ENCODE measurements at places on chromosomes 5 and 9.
A peak's percentile ranks its signal among the peaks of the same experiment; 100 is the strongest.

DNA sequence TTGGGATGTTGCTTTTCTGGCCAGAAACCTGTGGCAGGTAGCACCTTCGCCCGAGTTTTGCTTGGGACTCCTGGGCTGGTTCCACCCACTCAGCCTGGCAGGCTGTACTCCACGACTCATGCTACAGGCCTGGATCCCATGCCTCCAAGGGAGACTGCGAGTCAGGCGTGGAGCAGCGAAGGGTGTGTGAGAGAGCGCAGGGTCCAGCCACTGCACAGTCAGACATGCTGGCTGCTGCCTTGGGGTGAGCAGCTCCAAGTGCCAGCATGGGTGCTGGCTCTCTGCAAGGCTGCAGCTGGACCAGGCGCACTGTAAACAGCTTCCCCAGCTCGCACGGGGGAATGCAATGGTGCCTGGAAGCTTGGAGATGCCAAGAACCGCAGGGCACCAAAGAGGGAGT lies 249.6 kb upstream of the EDIL3 start:
- H3K4me1 ChIP-seq: no peaks in the 10 kb centered on the region
- no peak overlapping the region for H3K27ac ChIP-seq
- no peak for DNase-seq
- no peaks in the 10 kb centered on the region for H3K27me3 ChIP-seq

GRCh38 chr9:1913631-1914330 lies 101.4 kb upstream of the SMARCA2 start:
- DNase-seq: no peak
- no peaks in the 10 kb centered on the region for H3K4me1 ChIP-seq
- no peak overlapping the region for H3K27ac ChIP-seq
- no peaks in the 10 kb centered on the region for H3K36me3 ChIP-seq

GRCh38 chr5:20524991-20525529 lies 537.1 kb upstream of the CDH18 start:
- no peaks in the 10 kb centered on the region for H3K36me3 ChIP-seq
- no peaks in the 10 kb centered on the region for H3K27me3 ChIP-seq
- no peak for DNase-seq
- H3K4me3 ChIP-seq: no peak overlapping the region

DNA sequence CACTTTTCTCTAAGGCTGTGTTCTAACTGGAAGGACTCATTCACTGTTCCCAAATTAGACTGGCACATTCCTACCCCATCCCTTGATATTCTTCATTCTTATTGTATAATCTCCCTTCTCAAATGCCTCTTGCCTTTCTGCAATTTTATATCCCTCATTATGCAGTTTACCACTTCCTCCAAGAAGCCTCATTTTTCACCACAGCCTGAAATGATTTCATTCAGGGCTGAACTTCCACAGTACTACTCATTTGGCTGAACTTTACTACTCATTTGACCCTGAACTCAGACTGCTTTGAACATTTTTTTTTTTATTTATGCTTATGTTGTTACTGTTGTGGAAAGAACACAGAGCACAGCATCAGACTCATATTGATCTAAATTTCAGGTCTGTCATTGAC lies 32.7 kb downstream of the GRIA1 start:
- no peak overlapping the region for H3K27ac ChIP-seq
- H3K27me3 ChIP-seq: no peaks in the 10 kb centered on the region
- no peaks in the 10 kb centered on the region for H3K4me1 ChIP-seq
- H3K4me3 ChIP-seq: no peak overlapping the region
- H3K36me3 ChIP-seq: no peaks in the 10 kb centered on the region
- DNase-seq: no peak

- peak overlapping the region; percentile 13 for H3K27ac ChIP-seq
- H3K36me3 ChIP-seq: no peaks in the 10 kb centered on the region
- peaks cover 9% of the 10 kb centered on the region for H3K4me1 ChIP-seq
- DNase-seq: peak; percentile 53
- no peak overlapping the region for H3K4me3 ChIP-seq
Observed at GRCh38 chr5:112232667-112233066, 186.4 kb downstream of the EPB41L4A start.

GRCh38 chr9:7432989-7433388 lies 366.6 kb downstream of the DMAC1 start:
- no peak for DNase-seq
- H3K4me3 ChIP-seq: no peak overlapping the region
- H3K27me3 ChIP-seq: no peaks in the 10 kb centered on the region
- no peaks in the 10 kb centered on the region for H3K36me3 ChIP-seq
- no peaks in the 10 kb centered on the region for H3K4me1 ChIP-seq

GRCh38 chr9:13069498-13069897 lies 210.0 kb downstream of the MPDZ start:
- no peaks in the 10 kb centered on the region for H3K4me1 ChIP-seq
- no peak overlapping the region for H3K4me3 ChIP-seq
- no peak overlapping the region for H3K27ac ChIP-seq
- no peaks in the 10 kb centered on the region for H3K36me3 ChIP-seq
- no peaks in the 10 kb centered on the region for H3K27me3 ChIP-seq

DNA sequence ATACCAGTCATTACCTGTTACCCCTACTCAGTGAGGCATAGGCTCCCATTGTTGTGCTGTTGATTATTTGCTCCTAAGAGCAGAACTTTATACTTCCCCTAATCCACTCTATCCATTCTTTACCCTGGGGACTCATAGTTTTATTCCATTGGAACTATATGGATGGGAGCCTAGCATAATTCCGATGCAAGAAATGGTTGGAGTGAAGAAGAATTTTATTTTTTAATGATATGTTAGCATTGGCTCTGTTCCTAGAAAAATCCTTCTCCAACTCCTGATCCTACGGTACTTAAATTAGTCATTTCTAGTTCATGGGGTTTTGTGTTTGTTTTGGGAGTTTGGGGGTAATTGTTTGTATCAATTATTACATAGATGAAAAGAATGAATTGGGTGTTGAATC lies 191.5 kb downstream of the GOLPH3 start:
- H3K4me1 ChIP-seq: no peaks in the 10 kb centered on the region
- H3K27ac ChIP-seq: no peak overlapping the region
- no peaks in the 10 kb centered on the region for H3K36me3 ChIP-seq

DNA sequence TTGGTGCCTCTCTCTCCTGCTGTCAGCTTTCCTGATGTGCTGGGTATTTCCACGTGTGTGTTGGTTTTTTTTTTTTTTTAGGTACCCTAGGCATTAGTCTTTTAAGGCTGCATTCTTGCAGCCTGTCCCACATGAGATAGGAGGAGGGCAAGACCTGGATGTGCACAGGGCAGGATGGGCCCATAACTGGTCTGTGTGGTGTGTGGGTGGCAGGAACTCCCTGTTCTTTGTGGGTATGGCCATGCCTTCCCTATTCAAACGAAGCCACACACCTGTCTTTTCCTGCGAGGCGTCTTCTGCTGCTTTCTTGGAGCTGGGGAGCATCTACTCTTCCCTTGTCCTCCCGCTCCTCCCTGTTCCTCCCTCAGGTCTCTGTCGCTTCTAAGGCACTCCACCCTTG lies 6.8 kb downstream of the SYK start:
- DNase-seq: no peak
- no peaks in the 10 kb centered on the region for H3K4me1 ChIP-seq
- no peak overlapping the region for H3K4me3 ChIP-seq
- no peaks in the 10 kb centered on the region for H3K27me3 ChIP-seq
- no peak overlapping the region for H3K27ac ChIP-seq

DNA sequence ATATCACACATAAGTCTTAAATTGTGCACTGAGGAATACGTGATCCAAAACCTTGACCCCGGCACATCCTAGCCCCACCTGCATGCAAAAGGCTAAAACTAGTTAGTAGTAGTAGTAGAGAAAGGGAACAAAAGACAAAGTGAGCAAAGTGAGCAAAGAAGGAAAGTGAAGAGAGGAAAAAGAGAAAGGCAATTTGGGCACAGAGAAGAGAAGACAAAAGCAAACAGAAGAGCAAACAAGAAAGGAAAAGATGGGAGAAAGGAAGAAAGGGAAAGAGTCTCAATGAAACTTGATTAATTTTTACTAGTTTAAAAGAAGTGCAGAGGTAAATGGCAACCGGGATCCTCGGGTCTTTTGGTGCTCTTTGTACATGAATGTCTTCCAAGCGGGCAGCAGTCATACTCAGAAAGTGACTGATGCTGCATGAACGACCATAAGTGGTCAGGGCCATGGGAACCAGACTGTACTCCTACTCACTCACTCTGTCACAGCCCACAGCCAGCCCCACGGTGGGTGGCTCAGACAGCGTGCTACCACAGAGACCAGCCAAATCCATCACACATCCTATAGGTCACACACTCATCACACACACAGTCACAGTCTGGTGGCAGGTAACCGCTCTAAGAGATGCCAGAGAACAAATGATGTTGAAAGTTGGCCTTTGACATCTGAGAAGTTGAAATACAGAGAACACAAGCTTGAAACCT lies 203.9 kb downstream of the FBN2 start:
- H3K27me3 ChIP-seq: no peaks in the 10 kb centered on the region
- no peaks in the 10 kb centered on the region for H3K4me1 ChIP-seq
- H3K27ac ChIP-seq: no peak overlapping the region
- H3K36me3 ChIP-seq: no peaks in the 10 kb centered on the region
- DNase-seq: no peak

- H3K36me3 ChIP-seq: no peaks in the 10 kb centered on the region
- DNase-seq: no peak
- H3K27ac ChIP-seq: no peak overlapping the region
- H3K27me3 ChIP-seq: no peaks in the 10 kb centered on the region
Observed at GRCh38 chr5:138448481-138449398, 9.9 kb downstream of the REEP2 start.

DNA sequence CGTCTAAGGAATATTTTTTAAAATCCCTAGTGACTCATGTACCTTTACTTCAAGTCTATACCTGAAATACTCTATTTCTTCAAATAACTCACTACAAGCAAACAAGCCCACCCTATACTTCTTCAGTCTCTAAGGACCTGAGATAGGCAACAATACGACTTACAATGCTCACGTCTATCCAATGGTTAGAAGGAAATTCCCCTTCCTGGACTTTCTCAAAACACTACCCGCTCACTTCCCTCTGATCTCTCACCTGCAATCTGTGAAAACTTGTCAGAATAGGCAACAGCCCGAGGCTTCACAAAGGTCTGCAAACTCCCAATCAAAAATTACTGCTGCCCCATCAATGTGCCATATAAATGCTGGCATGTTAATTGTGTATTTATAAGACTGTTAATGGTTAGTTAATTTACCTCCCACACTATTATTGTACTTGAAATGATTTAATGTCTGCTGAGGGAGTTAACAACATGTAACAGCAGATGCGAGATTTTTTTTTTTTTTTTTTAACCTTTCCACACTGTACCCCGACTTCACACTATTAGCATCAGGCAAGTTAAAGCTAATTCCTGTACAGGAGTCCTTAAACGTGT lies 27.3 kb downstream of the MAPKAP1 start:
- no peaks in the 10 kb centered on the region for H3K4me1 ChIP-seq
- no peaks in the 10 kb centered on the region for H3K36me3 ChIP-seq
- no peak overlapping the region for H3K27ac ChIP-seq
- DNase-seq: no peak

- peak overlapping the region; percentile 78 for H3K27ac ChIP-seq
- H3K4me1 ChIP-seq: peaks cover 15% of the 10 kb centered on the region
- H3K27me3 ChIP-seq: no peaks in the 10 kb centered on the region
- no peaks in the 10 kb centered on the region for H3K36me3 ChIP-seq
- no peak overlapping the region for H3K4me3 ChIP-seq
Observed at GRCh38 chr9:36141288-36141687, 4.8 kb downstream of the GLIPR2 start.

- no peak for DNase-seq
- H3K36me3 ChIP-seq: no peaks in the 10 kb centered on the region
- no peaks in the 10 kb centered on the region for H3K4me1 ChIP-seq
- H3K27me3 ChIP-seq: no peaks in the 10 kb centered on the region
Observed at GRCh38 chr5:135445306-135445985, 1.7 kb downstream of the DCANP1 start.

DNA sequence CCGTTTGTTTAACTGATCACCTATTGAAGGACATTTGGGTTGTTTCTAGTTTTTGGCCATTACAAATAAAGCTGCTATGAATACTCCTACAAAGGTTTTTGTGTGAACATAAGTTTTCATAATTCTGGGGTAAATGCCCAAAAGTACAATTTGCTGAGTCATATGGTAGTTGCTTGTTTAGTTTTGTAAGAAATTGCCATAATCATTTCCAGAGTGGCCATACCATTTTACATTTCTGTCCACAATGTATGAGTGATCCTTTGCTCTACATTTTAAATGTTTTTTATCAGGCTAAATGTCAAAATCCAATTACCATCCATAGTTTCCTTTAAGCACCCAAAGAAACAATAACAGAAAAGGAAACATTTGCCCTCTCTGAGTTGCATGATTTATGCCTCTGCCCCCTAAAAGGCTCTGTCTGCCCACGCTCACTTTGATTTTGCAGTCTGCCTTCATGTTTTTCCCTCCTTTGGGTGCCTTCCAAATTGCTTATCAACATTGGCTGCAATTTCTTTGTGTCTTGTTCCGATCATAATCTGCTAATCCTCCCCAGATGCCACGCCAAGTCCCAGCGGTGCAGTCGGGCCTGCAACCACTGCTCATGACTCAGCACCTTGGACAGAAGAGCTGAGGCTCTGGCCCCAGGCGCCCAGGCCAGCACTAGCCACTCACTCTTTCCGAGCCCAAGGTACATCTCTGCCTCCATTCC lies 339.2 kb downstream of the PIK3R1 start:
- no peaks in the 10 kb centered on the region for H3K27me3 ChIP-seq
- H3K36me3 ChIP-seq: no peaks in the 10 kb centered on the region
- H3K27ac ChIP-seq: no peak overlapping the region

DNA sequence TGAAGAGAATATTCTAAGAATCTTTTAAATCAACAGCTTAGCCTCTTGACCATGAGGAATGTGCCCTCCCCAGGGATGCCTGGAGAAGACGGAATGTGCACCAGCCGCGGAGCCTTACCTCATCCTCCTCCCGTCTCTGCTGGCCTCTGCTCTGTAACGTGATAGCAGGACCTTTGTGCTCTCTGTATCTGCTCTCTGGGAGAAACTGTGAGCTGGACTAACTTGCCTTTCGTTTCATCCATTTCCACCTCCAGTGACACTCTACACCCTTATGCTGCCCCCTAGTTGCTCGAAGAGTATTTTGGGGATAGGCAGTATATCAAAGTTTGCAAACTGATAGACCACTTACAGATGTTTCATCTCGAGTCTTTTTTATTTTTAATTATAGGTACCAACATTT lies 141.4 kb downstream of the NPR3 start:
- H3K4me3 ChIP-seq: no peak overlapping the region
- DNase-seq: no peak
- no peaks in the 10 kb centered on the region for H3K4me1 ChIP-seq
- no peaks in the 10 kb centered on the region for H3K27me3 ChIP-seq

DNA sequence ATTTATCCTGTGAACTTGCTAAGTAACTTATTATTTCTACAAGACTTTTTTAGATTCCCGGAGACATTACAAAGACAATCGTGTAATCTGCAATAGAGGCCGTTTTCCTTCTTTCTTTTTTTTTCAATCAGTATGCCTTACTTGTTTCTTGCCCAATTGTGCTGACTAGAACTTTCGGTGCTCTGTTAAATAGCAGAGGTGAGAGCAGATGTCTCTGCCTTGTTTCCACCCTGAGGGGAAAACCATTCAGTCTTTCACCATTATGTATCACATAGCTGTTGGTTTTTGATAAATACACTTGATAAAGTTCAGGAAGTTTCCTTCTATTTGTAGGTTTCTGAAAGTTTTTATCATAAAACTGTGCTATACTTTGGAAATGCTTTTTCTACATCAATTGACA lies 10.3 kb downstream of the SPATA31E1 start:
- no peak overlapping the region for H3K4me3 ChIP-seq
- no peaks in the 10 kb centered on the region for H3K4me1 ChIP-seq
- no peaks in the 10 kb centered on the region for H3K27me3 ChIP-seq
- H3K36me3 ChIP-seq: no peaks in the 10 kb centered on the region

GRCh38 chr9:94010980-94011533 lies 55.9 kb upstream of the BARX1 start:
- no peaks in the 10 kb centered on the region for H3K27me3 ChIP-seq
- no peak overlapping the region for H3K4me3 ChIP-seq
- DNase-seq: peak; percentile 29
- H3K4me1 ChIP-seq: no peaks in the 10 kb centered on the region
